ENCODE measurements at places on chromosomes 7 and 10. TPM values are rescaled to one million over a fixed set of nuclear protein-coding genes. Genes with fewer than 3 reads are reported as not detected.

GRCh38 chr7:106369816-106370215, 85.0 kb upstream of the NAMPT start:
- no peak for DNase-seq

GRCh38 chr10:28343252-28343651, 40.4 kb upstream of the MPP7 start:
- no peak for DNase-seq

DNA sequence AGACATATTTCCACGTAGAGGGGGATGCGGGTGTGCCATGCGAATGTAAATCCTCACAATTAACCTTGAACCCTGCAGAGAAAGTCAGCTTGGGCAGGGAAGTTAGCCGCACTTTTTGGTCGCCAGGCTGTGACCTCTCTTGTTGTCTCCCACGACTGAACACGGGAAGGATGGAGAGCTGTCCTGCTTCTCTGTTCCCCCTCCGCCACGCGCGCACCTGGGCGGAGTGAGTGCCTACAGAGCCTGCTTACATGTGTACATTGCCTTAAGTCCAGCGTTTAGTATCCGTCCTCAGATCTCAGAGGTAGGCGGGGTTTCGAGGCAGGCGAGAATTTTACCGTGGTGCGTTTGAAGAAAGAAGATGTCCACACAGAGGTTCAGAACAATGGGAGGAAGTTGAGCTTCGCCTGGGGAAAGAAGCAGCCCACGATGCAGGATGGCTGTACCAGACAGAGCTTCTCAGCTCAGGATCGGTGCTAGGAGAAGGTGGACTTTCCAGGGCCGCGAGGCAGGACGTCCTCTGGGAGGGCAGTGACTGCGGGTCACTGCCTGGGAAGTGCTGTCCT, 482 bp upstream of the ERCC6 start:
- no peak for DNase-seq

- DNase-seq = no peak
These were observed 261.9 kb downstream of the ARL4A start for GRCh38 chr7:12949060-12949931.

DNA sequence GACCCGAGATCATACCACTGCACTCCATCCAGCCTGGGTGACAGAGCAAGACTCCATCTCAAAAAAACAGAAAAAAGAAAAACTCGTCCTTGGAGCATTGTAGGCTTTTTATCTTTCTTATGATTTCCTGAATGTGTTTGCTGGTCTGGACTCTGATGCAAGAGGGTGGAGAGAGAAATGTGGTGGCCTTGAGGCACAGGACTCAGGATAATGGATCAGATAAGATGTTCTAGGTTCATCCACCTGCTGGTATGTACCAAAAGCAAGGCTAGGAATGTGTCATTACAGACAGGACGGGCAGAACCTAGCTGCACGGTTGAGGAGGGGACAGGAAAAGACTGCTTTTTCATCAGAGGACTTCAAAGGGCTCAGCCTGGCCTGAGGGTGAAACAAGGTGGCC, 33.5 kb downstream of the GCC1 start:
- no peak for DNase-seq

- DNase-seq = no peak
These were observed 6.3 kb downstream of the VPS26A start for GRCh38 chr10:69130251-69130650.

GRCh38 chr10:128130051-128130450, 3.8 kb upstream of the MKI67 start:
- DNase-seq = no peak

- no peak for DNase-seq
These were observed 223.1 kb downstream of the CUX1 start for GRCh38 chr7:102040569-102040968.

DNA sequence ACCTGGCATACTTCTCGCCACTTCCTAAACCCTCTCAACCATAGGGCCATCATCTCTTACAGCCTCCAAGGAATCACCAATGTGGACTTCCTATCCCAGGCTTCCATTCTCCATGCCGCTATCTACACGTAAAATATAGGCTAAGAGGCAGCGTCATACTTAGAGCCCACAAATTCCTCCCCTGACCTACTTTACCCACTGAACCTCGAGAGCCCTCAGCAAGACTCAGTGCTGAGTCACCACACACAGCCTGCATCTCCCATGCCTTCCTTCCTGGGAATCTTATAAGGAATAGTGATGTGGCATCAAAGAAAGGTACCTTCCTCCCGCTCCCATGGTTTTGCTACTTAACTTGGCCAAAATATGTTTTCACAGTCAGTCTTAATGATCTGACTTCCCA, 435.6 kb upstream of the NFE2L3 start:
- no peak for DNase-seq

DNA sequence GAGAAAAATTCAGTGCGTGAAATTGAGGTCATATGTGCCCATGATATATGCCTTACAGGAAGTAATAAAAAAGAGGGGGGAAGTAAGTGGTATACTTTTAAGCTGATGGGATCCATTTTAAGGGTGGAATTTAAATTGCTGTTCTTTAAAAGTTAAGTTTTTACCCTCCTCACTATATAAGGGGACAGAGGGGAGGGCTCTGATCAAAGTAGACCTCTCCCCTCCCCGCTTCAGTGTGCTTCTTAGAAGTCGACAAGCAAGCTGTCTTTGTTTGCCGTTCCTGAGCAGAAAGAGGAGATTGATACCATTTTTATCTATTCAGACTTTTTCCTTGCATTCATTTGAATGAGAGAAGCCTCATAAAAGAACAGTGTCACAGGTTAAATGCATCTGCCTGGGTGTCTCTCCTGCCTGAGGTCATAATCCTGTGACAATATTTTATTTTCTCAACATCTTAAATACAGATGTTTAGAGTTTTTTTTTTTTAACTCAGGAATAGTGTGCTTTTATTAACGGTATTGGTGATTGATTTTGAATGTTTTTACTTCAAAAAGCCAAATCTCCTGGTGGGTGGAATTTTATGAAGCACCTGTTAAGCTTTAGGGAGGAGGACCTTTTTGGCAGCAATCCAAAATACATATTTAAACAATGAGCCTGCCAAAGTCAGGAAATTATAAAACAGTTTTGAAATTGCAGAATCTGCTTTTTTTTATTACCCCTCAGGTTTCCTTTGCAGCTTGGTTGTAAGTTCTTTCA, 141.7 kb downstream of the KAT6B start:
- DNase-seq = peak; percentile 28

DNA sequence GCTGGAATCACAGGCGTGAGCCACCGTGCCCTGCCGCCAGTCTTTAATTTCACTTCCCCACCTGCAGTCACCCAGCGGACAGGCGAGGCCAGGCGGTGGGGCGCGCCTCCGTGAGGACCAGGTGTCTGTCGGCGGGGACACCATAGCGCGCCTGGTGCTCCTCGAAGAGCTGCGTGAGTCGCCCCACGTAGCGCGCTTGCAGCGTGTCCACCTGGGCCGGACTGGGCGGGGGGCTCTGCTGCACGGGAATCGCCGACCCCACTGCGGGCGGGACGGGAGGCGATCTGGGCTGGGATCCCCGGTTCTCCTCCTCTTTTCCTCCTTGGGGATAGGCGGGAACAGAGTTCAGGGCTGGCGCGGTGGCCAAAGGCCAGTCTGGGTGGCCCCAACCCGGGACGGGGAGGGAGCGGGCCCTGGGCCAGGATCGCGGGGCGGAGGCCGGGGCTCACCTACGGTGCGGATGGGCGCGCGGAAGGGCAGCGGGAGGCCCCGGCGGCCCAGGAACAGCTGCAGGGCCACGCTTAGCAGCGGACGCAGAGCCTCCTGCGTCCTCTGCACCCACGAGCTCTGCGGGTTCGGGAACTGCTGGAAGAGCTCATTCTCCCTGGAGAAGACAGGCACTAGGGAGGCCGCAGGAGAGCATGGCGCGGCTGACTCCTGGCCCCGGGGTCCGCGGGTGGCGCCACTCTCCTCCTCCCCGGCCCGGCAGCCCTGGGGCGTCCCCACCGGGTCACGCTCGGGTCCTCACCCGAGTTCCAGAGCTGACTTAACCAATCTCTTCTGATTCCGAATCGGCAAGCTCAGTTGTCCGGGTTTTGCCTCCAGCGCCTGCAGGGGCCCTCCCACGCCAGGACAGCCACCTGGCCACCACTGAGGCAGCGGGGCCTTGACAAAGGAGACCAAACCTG, 1.1 kb upstream of the MOGAT3 start:
- DNase-seq = no peak

DNA sequence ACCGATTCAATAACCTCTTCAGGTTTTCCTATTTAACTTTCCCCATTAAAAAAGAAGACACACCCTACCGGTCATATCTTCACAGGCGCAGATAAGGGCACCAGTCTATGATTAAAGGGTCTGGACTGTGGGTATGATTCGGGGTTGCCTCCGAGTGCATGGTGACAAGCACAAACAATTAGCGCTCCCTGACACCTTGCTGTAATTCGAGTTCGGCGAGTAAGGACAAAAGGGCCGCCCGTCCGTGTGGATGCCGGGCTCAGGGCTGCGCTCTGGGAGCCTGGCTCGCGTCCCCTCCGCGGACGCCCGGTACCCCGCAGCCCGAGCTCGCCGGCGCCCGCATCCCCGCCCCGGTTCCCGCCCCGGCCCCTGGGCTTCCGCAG, 111.9 kb upstream of the RHEB start:
- DNase-seq = no peak

- peak; percentile 22 for DNase-seq
These were observed 44.9 kb upstream of the FAM3C start for GRCh38 chr7:121440857-121441503.

- no peak for DNase-seq
These were observed 76.8 kb downstream of the HGF start for GRCh38 chr7:81693080-81693479.

DNA sequence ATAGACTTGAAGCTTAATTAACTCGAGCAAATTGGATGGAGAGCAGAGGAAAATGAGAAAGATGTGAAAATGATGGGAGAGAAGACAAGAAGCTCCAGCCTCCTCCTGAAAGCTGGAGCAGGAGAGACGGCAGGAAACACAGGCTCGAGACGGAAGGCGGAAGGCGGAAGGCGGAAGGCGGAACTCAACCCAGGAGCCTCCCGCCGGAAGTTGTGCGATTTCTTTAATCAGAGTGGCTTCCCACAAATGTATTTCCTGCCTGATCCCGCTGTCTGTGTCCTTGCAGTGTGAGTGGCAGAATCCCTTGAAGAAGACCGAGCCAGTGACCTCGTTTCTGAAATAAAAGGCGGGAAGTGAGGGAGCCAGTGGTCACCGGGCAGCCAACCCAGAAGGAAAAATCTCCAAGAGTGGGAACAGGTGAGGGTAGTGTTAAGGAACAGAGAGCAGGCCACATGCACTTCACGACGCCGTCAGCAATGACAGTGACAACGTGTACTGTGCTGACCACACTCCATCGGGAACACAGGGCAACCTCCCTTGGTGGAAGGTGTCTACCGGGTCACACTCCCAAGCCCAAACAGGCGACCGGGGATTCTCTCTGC, 117.0 kb upstream of the RNF32 start:
- no peak for DNase-seq

GRCh38 chr7:1124816-1125602, 35.0 kb downstream of the ZFAND2A start:
- DNase-seq = no peak

The CADPS2 gene
- polyA plus RNA-seq = not detected

The TAS2R41 gene
- not detected for polyA plus RNA-seq

The GNAT3 gene
- not detected for polyA plus RNA-seq

The NRCAM gene
- polyA plus RNA-seq = not detected

The MKI67 gene
- polyA plus RNA-seq = not detected

The TYW1B gene
- polyA plus RNA-seq = 0.55 TPM

The FEZF1 gene
- not detected for polyA plus RNA-seq

The EVX1 gene
- not detected for polyA plus RNA-seq

The CLEC5A gene
- not detected for polyA plus RNA-seq

The AGBL3 gene
- 0.43 TPM for polyA plus RNA-seq

All from immature natural killer cell (primary cell).